ENCODE measurements at places on chromosomes 13 and 19.

- H3K27ac ChIP-seq = peak overlapping the region; percentile 50
- H3K4me3 ChIP-seq = no peak overlapping the region
Observed at GRCh38 chr19:9791552-9792205, 23.1 kb upstream of the ZNF846 start.

DNA sequence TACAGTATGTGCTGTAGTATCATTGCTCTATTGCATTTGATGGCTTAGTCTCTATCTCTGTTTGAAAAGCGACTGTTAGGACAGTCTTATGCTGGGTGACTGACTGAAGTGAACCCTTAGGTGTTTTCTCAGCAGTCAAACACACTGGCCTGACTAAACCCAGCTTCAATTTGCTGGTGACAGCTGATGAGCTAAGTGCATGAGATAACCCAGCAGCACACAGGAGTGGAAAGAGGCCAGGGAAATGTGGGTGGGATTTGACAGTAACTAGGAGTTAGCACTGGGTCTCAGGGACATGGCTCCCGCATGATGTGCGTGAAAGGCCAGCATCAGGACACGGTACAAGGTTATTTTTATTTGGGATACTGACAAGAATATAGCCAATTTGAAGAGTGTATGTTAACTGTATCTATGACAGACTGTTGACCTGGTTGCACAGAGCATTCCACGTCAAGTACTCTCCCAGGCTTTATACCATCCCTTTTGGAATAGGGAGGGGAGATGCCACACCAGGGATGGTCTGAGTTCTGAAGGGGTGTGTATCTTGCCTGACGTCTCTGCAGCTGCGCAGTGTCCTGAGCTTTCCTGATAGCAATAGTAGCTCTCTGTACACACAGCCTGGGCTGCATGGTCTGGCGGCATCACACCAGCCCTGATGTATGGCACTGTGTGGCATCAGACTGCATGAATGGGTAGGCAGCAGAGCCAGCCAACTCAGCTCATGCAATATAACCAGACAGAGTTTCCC is 144.8 kb downstream of the FLT1 start:
- no peaks in the 10 kb centered on the region for H3K36me3 ChIP-seq
- H3K4me1 ChIP-seq = no peaks in the 10 kb centered on the region
- no peaks in the 10 kb centered on the region for H3K27me3 ChIP-seq

DNA sequence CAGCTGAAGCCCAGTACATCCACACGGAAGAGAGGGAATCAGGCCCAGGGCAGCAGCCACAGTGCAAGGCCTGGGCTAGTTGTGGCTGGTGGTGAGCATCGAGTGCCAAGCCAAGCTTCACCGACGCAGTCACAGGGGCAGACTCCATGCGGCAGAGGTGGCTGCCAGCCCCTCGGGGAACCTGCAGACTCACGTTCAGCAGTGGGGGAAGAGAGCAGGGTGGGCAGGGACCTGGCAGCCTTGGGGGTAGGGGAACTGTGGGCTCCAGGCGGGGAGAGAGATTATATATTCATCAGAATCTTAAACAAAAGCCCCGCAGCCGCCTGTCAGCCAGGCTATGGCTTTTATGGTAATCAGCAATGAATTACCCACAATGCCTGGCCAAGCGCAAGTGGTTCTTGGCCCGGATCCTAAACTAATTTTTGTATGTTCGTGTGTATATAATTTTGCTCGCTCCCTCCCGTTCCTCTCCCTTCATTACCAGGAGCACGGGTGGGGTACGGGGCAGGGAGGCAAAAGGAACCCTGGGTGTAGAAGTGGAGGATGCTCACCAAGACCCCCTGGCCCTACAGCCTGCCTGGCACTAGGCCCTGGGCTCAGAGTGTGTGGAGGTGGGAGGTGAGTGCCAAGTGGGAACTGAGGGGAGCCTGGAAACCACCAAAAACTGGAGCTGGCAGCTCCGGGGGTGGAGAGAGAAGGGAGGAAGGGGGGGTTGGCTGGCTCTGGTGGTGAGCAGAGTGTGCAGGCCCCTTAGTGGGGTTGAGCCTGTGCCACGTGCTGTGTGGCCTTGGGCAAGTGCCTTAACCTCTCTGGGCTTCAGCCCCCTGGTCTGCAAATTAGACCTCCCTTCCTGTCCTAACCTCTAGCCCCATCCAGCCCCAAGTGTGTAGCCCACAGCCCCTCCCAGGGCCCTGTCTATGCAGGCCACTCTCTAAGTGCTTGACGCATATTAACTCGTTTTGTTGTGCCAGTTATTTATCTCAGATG is 31.9 kb downstream of the PTPRS start:
- no peaks in the 10 kb centered on the region for H3K36me3 ChIP-seq
- DNase-seq = peak; percentile 43
- no peaks in the 10 kb centered on the region for H3K4me1 ChIP-seq
- no peaks in the 10 kb centered on the region for H3K27me3 ChIP-seq
- peak overlapping the region; percentile 41 for H3K27ac ChIP-seq

- H3K27ac ChIP-seq = no peak overlapping the region
- no peak for DNase-seq
- H3K4me3 ChIP-seq = no peak overlapping the region
- H3K27me3 ChIP-seq = no peaks in the 10 kb centered on the region
Observed at GRCh38 chr13:74434782-74435181, 300.6 kb upstream of the KLF12 start.

DNA sequence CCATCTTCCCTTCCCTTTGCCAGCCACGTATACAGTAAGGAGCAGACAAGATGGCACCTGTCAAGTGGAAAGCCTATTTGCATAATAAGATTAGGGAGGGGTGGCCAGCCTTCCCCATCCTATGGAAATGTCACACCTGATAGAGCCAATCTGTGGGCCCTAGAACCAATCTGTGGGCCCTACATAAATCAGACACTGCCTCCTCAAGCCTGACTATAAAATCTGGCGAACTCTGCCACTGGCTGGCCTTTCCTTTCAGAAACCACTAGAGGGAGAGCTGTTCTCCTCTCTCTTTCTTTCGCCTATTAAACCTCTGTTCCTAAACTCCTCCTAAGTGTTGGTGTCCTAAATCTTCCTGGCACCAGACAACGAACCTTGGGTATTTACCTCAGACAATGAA is 231.5 kb upstream of the KLHL1 start:
- H3K4me1 ChIP-seq = peaks cover 5% of the 10 kb centered on the region
- H3K36me3 ChIP-seq = no peaks in the 10 kb centered on the region
- no peak overlapping the region for H3K27ac ChIP-seq
- H3K27me3 ChIP-seq = no peaks in the 10 kb centered on the region
- no peak for DNase-seq
- no peak overlapping the region for H3K4me3 ChIP-seq

DNA sequence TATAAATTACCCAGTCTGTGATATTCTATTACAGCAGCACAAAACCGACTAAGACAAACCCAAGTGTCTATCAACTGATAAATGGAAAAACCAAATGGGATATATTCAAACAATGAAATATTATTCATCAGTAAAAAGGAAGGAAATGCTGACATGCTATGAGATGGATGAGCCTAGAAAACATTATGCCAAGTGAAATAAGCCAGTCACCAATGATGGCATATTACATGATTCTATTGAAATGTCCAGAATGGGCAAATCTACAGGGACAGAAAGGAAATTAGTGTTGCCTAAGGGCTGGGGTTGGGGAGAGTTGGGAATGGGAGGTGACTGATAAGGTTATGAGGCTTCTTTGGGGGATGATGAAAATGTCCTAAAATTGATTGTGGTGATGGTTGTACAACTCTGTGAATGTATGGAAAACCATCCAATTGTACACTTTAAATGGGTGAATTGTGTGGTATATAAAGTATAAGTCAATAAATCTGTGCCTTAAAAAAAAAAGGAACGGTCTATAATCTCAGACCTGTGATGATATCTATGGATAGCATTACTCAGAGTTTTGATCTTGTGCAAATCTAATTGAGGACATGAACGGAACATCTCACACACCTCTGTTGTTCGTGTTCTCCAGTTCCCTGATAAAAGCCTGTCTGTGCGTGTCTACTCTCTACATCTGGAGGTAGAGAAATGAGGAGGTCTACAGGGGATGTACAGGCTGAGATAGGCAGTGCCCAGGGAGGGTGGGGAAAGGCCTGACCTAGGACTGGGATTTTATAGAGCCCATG is 49.0 kb downstream of the TNFRSF19 start:
- no peak overlapping the region for H3K4me3 ChIP-seq
- no peaks in the 10 kb centered on the region for H3K27me3 ChIP-seq
- no peaks in the 10 kb centered on the region for H3K4me1 ChIP-seq
- H3K36me3 ChIP-seq = no peaks in the 10 kb centered on the region
- DNase-seq = no peak
- no peak overlapping the region for H3K27ac ChIP-seq

DNA sequence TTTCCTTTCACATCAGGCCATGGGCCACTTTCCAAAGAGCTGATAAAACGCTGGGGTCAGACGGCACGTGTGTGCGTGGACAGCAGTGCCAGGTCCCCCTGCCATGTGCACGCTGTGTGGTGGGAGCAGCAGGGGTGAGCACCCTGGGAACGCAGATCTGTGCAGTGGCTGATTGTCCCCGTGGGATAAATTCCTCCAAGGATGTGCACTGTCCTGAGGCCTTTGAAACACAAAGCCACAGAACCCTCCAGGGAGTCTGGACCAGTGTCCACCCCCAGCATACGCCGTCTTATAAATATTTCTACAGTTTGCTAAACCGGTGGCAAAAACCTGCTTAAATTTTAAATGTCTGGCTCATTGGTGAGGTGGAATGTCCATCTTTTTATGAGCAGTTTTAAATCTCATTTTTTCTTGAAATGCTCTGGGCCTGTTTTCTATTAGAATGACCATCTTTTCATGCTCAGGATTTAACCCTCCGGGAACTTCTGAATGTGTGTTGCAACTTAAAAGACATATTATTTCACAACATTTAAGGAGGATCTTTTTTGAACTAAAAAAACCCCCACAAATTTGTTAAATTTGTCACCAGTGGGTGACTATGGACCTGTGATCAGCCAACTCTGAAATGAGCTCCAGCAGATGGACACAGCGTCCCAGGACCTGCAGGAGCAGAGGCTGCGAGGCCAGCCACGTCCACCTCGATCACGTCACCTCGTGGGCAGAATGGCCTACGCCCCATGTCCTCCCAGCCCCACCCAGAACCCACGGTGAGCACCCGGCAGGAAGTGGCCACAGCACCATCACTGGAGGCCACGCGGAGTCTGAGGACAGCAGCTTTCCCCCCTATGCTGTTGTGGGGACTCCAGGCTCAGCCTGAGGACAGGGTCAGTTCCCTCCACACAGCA is 68.6 kb downstream of the RASA3 start:
- DNase-seq = peak; percentile 44
- H3K36me3 ChIP-seq = no peaks in the 10 kb centered on the region
- no peak overlapping the region for H3K4me3 ChIP-seq
- no peaks in the 10 kb centered on the region for H3K27me3 ChIP-seq

- no peaks in the 10 kb centered on the region for H3K4me1 ChIP-seq
- no peak for DNase-seq
- no peaks in the 10 kb centered on the region for H3K36me3 ChIP-seq
- H3K4me3 ChIP-seq = no peak overlapping the region
Observed at GRCh38 chr19:51564791-51565190, 6.3 kb upstream of the ZNF175 start.

DNA sequence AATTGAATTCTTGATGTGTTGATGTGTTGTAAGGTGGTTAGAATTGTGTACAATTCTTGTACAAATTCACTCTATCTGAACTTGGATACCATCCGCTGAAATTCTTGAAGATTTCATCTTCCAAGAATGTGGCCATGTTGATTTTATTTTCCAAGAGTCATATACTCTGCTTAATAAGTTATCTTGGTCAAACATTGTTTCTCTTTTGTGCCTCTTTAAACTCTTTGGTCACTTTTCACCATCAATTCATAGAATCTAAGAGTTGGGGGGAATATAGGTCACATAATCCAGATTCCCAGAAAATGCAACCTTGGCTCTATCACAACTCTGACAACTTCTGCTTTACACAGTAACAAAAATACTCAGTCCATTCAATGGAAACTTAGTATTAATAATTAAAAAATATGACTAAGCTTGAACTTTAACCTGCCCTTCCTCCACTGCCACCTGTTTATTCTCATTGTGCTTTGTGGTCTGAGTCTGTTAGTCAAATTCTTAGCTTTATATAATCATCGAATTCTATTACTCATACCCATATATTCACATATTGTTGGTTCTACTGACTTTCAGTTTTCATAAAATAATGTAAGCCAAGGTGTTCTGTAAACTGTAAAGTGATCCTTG is 373.2 kb downstream of the LMO7 start:
- no peak overlapping the region for H3K4me3 ChIP-seq
- peak overlapping the region; percentile 33 for H3K27ac ChIP-seq
- no peaks in the 10 kb centered on the region for H3K36me3 ChIP-seq
- DNase-seq = no peak
- no peaks in the 10 kb centered on the region for H3K4me1 ChIP-seq

- no peak overlapping the region for H3K4me3 ChIP-seq
- no peaks in the 10 kb centered on the region for H3K4me1 ChIP-seq
- no peak overlapping the region for H3K27ac ChIP-seq
- no peak for DNase-seq
- H3K36me3 ChIP-seq = no peaks in the 10 kb centered on the region
Observed at GRCh38 chr13:100721885-100722512, 47.4 kb upstream of the TMTC4 start.

DNA sequence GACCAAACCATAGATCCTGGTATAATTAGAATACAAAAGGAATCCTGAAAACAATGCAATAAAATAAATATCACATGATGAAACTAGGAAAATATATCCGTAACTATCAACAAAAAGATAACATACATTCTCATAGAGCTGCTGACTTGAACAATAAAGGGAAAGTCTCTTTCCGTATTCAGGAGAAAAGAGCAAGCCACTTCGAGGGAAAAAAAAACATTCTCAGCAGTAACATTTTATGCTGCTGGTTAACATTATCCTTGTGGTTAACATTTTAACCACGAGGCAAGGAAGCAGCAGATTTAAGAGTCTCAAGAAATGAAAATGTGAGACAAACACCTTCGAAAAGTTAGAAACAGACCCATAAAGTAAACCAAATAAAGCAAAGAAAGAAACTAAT is 25.8 kb downstream of the NALCN start:
- H3K27ac ChIP-seq = no peak overlapping the region
- no peaks in the 10 kb centered on the region for H3K27me3 ChIP-seq
- no peaks in the 10 kb centered on the region for H3K36me3 ChIP-seq
- H3K4me1 ChIP-seq = no peaks in the 10 kb centered on the region

DNA sequence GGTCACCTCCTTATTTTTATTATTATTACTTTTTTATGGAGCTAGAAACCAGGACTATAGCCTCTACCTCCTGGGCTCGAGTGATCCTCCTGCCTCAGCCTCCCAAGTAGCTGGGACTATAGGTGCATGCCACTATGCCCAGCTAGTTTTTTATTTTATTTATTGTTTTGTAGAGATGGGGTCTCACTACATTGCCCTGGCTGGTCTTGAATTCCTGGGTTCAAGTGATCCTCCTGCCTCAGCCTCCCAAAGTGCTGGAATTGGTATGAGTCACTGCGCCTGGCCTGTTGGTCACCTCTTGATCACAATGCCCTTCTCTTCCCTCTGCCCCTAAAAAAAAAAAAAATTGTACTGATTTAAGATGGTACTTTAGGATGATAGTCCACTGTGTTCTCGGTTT is 20.4 kb downstream of the MRPS12 start:
- H3K27ac ChIP-seq = no peak overlapping the region
- no peak for DNase-seq
- no peaks in the 10 kb centered on the region for H3K4me1 ChIP-seq
- H3K36me3 ChIP-seq = no peaks in the 10 kb centered on the region
